ENCODE measurements at places on chromosomes 1 and 21.

DNA sequence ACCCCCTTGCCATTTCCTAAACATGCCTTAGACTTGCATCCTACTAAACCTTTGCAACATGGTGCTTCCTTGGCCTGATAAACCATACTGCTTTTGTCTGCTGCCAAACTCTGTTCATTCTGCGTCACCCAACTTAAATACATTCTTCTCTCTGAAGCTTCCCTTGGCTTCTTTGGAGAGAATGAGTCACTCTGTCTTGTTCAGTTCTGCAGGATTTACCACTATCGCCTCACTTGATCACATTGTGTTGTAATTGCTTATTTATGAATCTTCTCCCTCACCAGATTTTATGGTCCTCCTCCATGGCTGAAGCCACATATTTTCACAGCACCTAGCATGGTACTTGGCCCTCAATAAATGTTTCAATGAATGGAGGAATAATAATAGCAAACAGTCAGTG, 21.7 kb upstream of the TUT4 start:
- DNase-seq: no peak

DNA sequence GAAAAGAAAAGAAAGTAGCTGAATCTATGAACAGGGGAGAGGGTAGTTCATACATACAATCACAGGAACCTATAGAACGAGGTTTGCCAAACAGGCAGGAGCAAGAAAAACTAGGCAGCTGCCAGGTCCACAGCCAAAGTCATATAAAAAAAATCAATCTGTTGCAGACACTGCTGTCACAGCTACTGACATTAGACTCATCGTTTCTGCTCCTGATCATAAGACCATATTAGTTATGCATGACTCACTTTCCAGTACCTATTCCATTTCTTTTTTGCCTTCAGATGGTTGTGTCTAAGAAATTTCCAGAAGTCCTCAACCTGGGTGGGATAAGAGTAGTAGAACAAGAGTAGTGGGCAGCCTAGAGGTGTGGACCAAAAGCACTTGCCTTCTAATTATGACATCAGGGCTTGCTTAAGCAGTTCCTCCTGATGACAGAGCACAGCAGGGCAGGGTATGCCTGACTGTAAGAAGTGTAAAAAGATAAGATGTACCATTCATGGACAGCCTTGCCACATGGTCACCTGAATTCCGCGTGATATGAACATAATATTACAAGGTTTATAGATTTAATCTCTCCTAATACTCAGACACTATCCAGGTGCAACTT, 323.2 kb upstream of the SGIP1 start:
- no peak for DNase-seq

DNA sequence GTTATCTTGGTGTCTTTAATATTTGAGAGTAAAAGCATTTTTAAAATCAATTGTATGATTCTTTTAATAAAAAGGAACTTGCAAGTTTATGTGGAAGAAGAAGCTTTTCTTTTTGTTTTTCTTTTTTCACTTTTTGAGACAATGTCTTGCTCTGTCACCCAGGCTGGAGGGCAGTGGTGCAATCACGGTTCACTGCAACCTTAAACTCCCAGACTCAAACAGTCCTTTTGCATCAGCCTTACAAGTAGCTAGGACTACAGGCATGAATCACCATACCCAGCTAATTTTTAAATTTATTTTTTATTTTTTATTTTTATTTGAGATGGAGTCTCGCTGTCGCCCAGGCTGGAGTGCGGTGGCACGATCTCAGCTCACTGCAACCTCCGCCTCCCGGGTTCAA, 34.1 kb downstream of the CMPK1 start:
- no peak for DNase-seq

DNA sequence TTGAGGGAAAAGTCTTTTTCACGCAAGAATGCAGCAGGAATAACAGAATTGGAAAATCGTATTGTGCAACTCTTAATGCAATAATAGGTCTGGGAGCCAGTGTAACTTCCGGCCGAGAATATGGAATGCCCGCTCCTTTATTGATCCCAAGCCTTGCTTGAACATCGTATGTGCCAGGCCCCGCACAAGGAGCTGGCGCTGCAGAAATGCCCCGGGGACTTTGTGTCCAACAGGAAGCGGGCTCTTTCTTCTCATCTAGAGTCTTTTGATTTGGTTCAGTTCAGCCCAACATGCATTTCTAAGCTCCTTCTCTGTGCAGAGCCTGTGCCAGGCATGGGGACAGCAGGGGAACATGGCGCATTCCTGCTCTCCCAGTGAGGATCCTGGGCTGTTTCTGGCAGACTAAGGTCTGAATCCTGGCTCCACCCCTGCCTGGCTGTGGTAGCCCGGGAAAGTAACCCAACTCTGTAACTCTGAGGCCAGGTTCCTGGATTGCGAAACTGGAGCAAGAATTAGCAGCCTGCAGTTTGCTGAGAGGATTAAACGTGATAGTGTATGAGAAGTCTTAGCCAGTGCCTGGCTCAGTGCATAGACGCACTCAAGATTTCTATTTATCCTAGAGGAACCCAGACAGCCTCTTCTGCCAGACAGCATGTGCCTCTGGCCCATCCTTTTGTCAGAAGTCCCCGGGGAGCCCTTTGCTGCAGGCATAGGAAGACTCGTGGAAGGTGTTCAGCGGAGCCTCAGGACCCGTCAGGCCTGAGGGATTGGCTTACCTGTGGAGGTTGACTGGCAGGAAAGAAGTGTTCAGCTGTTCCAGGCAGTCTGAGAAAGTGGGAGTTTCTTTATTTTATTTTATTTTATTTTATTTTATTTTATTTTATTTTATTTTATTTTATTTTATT, 987 bp upstream of the CDCP2 start:
- DNase-seq: no peak

DNA sequence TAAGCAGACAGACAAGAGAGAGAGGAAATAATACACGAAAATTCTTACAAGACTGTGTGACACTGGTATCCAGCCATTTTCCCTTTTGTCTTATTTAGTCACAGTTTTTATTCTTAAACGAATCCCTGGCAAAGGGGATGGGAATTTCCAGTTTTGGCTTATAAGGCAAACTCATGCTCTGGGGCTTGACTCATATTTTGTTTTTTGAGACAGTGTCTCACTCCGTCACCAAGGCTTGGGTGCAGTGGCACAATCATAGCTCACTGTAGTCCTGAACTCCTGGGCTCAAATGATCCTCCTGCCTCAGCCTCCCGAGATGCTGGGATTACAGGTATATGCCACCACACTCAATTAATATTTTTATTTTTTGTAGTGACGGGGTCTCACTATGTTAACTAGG, 31.9 kb downstream of the PTGER3 start:
- DNase-seq: no peak

GRCh38 chr1:184443201-184443600, 56.4 kb downstream of the C1orf21 start:
- DNase-seq: no peak

DNA sequence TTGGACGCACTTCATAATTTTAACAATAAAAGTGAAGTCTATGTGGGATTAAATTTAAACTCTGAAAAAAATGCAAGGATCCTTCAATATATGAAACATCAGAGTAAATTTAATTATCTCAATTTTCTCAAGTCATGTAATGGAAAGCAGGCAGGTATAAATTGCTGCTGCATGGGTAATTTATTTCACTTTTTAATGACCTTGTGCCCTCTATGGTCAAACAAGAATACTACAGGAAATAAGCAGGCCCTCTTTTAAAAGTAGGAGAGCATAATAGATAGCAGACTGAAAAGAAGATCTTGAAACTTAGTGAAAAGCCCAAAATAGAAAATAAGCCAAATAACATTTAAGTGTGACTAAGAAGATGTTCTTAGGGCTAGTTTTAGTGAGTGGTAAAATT, 22.9 kb downstream of the BCAS2 start:
- DNase-seq: no peak

- no peak for DNase-seq
These were observed 510 bp upstream of the IL10RB start for GRCh38 chr21:33265664-33266049.

DNA sequence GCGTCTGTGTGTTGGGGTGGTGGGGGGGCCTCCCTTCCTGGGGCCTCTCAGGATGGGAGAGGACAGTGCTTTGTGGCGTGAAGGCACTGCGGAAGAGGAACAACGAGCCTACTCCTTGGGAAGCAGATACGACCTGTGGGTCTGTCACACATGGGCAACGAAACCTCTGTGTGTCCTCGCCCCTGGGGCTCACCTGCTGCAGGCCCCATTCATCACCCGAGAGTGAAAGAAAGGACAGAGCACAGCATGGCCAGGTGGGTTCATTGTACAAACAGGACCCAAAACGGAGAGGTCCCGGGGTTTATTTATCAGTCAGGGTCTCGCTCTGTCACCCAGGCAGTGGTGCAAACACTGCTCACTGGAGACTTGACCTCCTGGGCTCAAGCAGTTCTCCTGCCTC, 40.1 kb upstream of the LIN9 start:
- DNase-seq: no peak

GRCh38 chr1:116929961-116930592, 20.4 kb downstream of the PTGFRN start:
- no peak for DNase-seq

DNA sequence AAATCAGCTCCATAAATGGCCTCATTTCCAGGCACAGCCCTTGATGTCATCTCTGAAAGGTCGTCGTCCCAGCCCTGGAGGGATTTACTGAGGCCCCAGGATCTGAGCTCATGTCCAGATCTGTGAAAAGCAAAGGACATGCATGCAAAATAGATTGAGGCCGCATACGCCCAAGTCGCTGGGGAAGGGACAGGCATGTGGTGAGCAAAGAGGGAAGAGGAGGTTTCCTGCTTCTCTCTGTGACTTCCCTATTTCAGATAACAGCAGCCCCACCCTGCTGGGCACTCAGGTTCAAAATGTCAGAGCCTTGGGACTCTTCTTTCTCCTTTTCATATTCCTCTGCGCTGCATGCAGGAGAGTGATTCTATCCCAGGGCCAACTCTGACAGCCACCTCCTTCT, 197.2 kb downstream of the ADSS2 start:
- no peak for DNase-seq

GRCh38 chr21:39079617-39080016, 103.6 kb downstream of the PSMG1 start:
- no peak for DNase-seq

DNA sequence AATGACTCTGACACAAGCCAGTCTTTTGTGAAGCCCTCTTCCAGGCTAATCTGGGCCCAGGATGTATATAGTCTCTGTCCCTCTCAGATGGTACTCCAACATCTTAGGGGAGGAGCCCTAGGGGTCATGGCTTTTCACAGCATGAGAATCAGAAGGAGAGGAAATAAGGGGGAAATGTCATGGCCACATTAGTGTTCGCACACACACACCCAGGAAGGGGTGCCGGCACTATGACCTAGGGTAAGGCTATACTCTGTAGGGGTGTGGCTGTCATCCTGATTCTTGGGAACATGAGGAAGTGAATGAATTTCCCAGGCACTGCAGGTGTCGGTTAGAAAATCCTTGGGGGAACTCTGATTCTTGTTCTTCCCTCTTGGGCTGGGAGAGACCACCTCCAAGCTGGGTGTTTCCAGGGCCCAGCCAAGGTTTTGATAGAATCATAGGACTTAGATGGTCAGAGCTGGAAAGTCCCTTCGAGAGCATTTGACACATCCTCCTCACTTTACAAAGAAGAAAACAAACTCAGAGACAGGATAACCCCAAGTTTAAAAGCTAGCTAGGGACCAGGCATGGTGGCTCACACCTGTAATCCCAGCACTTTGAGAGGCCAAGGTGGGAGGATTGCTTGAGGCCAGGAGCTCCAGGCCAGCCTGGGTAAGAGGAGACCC, 22.0 kb downstream of the GFI1 start:
- no peak for DNase-seq

GRCh38 chr1:19053486-19053885, 97.0 kb upstream of the IFFO2 start:
- DNase-seq: no peak

- DNase-seq: no peak
These were observed 17.3 kb downstream of the CD58 start for GRCh38 chr1:116553386-116554115.

DNA sequence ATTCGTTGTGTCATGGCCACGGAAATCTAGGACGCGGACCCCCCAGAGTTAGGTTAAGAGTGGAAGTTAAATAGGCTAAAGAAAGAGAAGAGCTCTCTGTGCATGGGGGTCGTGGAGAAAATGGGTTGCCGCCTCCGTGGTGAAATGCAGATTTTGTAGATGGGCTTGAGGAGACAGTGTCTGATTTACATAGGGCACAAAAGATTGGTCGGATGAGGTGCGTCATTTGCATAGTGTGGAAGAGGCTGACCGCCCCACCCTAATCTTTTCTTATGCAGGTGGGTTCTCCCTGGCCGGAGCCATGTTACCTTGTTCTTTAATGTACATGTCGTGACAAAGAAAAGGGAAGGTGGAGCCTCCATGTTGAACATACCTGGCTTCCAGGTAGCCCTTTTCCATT, 14.3 kb upstream of the SLC5A9 start:
- no peak for DNase-seq

DNA sequence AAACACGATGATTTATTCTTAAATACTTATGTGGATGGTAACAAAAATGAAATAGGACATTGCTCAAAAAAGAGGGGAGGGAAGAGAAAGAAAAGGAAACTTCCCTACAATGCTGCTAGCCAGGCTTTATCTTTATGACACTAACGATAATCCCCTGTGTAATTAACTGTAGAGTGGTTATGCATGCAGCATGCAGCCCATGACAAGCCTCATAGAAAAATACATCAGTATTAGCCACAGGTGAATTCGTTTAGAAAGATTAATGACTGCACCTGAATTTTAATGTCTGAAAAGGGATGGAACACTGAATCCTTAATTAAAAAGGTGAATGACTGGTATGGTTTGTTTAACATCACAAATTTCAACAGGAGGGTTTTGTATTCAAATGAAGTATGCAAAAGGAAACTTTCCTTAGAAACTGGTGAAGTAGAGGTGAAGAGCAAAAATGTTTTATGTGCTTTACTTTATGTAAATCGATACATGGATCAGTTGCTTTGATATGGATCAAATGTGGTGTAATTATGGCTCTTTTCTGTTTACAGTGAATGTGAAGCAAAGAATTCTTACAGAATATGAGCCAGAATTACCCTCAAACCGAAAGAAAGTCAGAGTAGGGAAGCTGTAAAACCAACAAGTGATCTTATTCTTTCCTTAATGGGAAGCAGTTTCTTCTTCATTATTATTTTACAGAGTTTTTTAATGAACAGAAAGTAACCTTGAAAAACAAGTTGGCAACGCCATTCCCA, 569.6 kb upstream of the ADGRL2 start:
- no peak for DNase-seq

DNA sequence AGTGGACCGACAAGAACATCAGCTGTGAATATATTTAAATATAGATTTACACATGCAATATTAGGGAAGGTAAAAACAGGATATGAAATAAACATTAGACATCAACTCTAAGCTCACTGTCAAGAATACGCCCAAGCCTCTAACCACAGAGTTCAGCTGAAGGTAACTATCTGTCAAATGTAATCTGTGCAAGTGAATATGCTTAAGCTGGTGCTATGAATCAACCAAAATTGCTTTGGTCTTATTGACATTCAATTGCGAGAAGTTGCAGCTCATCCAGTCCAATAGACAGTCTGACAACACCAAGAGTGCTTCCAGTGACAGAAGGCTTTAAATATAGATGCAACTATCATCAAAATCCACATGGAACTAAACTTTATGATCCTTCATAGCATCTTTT, 32.3 kb downstream of the USH2A start:
- DNase-seq: no peak

- no peak for DNase-seq
These were observed 724 bp downstream of the ST7L start for GRCh38 chr1:112618114-112618720.

All from activated T-cell treated with anti-CD3 and anti-CD28 coated beads, Interleukin-2, amount 50 U/mL, for 4 hours (primary cell).